ENCODE measurements at places on chromosomes 7 and 10.

DNA sequence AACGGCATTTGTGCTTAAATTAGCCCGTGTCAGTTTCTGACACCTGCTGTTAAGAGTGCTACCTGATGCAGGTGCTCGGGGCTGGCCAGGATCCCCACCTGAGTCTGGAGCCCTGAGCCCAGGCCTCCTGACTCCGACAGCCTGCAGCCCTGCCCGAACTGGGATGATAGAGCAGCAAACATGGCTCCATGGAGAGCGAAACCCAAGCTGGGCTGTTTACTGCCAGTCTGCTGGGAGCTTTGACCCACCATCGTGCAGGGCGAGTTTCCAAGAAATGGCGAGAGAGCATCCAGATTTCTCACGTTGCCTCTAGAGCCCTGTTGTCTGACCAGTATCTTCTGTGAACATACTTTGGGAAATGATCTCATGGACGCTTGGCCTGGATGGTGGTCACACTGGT lies 66.2 kb downstream of the MGMT start:
- no peak for DNase-seq

DNA sequence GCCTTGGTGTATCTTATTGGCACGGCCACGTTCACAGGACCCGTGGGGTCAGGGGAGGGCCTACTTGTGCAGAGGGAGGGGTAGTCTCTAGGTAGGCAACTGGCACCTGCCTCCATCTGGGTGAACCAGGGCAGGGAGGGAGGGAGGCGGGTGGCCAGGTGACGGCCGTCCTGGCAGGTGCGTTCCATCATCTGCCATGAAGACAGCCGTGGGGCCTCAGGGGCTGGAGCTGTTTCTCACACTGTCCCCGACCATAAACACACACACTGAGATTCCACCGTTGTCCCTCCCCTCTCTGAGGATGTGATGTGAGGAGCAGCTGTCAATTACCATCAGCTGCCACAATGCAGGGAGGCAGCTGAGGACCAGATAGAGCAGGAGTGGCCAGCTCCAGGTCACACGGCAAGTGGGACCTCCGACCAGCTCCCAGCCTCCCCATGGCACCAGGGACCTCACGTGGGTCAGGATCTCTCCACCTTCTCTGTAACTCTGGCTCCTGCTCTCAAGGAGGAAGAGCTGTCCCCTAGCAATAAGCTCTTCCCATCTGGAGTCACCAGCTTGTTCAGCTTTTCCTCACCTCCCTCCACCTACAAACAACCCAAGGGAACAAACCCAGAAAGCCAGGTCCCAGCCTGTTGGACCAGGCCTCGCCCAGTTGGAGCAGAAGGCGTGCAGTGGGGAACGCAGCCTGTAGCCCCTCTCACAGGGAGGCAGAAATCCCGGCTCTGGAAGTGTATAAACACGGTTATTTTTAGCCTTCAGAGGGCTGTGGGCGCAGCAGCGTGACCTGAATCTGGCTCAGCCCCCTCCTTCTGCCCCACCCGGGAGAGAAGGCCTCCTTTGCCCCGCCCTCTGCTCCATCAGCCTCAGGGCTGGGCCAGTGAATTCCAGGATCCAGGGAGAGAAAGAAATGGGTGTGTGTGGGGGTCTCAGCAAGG lies 33.1 kb downstream of the ZMIZ1 start:
- DNase-seq = no peak

GRCh38 chr10:114479307-114479706 lies 75.0 kb upstream of the AFAP1L2 start:
- no peak for DNase-seq

GRCh38 chr7:81195033-81195432 lies 276.2 kb upstream of the SEMA3C start:
- DNase-seq = no peak

DNA sequence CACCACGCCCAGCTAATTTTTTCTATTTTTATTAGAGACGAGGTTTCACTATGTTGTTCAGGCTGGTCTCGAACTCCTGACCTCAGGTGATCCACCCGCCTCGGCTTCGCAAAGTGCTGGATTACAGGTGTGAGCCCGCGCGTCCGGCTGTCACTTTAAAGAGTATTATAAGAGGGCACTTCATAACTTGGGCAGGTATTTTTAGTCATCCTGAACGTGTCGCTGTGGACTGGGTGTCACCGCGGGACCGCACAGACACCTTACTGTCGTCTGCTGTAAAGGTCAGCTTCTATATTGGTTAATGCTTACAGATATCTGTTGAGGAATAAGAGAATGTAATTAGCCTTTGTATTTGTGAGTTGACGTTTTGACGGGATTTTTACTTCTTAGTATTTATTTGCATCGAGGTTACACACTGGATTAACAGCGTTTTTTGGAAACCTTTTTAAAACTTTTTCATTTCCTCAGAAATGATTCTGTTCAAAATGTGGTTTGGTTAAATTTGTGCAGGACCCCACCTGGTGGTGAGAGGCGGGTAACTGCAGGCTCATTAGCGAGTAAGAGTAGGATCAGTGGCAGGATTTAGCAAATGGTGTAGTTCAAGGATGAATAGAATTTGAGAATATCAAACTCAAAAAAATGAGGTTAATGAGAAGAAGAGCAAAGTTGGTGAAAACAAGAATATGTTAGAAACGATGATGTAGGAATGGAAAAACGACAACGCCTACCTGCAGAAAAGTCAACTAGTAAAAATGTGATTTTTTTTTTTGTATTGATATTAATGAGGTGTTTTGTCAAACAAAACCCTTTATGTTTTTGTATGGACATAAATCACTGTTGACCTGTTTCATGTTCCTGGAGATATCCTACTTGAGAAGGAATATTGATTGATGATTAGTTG lies 3.2 kb downstream of the DNAJB6 start:
- peak; percentile 87 for DNase-seq

- no peak for DNase-seq
These were observed 180.5 kb upstream of the ASAH2 start for GRCh38 chr10:50431791-50432190.
